ENCODE measurements at places on chromosomes 3 and 15.

DNA sequence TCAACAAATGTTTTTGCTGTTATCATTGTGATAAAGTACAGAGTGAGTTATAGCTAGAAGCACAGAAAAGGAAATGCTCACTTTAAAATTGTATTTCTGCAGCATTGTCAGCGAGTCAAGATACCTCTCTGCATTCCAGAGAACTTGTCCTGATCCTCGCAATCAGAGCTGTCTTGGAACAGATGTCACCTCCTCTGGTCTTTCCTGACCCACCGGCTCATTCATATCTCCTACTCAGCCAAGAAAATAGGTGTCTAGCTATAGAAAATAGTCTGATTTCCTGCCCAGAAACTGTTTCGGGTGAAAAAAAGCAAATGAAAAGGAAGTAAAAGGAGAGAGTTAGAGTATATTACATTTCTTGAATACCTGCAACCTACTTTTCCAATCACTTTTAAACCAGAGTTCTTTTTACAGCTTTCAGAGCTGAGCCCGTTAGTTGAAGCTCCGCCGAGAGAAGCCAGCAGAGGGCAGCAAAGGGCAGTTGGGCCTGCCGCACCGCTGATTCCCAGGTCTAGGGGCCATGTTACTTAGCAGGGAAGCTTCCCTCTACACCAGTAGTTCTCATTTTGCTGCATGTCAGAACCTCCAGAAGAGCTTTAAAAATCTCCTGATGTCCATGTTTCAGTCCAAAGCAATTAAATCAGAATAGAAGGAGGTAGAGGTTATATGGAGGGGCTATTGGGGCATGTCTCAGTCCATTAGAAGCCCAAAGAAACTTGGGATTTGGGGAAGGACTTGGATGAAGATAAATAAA lies 185.7 kb upstream of the THRB start:
- peak; percentile 27 for DNase-seq

DNA sequence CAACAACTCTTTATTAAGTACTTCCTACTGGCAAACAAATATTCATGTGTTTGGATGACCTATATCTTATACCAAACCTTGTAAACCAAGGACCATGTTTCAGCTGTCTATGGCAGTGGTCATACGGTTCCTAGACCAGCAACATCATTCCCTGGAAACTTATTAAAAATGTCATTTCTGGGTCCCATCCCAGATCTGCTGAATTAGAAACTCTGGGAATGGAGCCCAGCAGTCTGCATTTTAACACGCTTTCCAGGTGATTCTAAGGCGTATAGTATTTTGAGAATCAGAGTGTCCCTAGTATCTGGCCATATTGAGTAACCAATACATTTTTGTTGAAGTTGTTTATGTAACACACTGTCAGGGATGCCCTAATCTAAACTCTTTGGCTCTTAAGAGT lies 363.4 kb upstream of the LRRC3B start:
- no peak for DNase-seq

- no peak for DNase-seq
Observed at GRCh38 chr15:89462198-89462912, 34.0 kb downstream of the RHCG start.

DNA sequence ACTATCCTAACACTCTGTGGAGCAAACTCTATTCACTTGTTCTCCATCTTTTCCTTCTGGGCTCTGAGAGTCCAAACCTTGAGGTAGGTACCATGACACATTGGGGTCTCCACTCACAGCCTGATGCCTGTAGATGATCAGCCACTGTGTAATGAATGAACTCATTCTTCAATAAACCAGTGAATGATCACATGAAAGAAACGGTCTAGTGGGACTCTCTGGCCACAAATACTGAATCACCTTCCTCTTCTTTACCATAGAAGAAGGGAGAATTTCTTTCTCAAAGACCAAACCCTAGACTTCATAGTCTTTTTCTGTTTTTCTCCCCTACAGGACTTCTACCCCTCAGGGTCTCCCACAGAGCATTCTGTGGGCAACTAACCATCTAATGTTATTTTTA lies 20.5 kb upstream of the ABHD2 start:
- DNase-seq: no peak

DNA sequence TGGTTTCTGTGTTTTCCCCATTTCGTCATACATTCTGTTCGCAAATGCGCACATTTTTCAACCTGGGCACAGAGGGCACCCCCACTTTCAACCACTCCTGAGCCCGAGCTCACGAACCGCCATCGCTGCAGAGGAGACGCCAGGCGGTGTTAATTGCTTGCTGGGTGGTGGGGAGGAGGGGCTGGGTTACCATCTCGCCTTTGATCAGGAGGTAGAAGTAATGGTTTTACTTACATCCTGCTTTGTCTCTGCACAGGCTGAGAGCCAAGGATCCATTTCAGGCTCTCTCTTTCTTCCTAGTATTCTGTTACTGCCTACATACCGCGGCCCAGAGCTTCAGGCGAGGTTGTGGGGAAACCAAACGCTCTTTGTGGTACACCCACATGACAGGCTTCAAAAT lies 177.3 kb upstream of the WNT5A start:
- no peak for DNase-seq

GRCh38 chr3:169701457-169701856 lies 37.9 kb upstream of the MECOM start:
- DNase-seq: no peak

- DNase-seq: no peak
Observed at GRCh38 chr15:100924436-100924835, 5.3 kb downstream of the LRRK1 start.

- DNase-seq: no peak
Observed at GRCh38 chr3:128878556-128879124, 780 bp upstream of the ACAD9 start.

- no peak for DNase-seq
Observed at GRCh38 chr3:50271314-50271936, 2.5 kb downstream of the SEMA3B start.

DNA sequence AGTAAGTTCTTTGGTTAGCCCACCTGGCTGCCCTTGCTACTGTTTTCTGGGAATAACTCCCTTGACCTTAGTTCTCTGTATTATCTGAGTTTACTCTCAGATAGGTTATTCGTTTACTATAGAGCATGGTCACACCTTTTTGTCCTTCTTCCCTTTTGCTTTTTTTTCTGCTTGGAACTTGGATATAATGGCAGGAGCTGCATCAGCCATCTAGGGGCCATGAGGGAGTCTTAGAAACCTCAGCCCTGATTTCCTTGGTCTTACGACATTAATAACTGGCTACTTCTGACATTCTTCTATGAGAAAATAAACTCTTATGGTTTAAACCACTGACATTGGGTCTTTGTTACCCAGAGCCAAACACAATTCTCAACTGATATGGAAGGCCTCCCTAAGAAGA lies 3.4 kb upstream of the SLC51B start:
- DNase-seq: no peak

DNA sequence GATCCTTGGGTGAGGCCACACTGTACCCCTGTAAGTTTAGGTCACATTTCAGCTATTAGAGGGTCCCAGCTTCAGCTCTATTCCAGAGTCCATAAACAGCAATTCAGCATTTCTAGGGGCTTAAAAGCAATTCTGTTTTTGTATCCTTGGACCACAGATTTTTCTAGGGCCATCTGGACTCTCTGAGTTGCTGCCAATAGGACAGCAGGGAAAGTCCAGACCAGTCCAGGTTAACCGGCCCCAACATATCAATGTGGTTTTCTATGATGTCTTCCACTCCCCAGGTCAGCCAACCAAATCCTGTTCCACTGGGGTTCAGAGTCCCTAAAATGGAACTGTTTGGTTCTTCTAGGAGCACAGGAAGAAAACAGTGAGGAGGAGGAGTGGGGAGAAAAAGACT lies 40.0 kb downstream of the TYRO3 start:
- DNase-seq: no peak

- no peak for DNase-seq
Observed at GRCh38 chr3:50625231-50626182, 8.6 kb downstream of the MAPKAPK3 start.

DNA sequence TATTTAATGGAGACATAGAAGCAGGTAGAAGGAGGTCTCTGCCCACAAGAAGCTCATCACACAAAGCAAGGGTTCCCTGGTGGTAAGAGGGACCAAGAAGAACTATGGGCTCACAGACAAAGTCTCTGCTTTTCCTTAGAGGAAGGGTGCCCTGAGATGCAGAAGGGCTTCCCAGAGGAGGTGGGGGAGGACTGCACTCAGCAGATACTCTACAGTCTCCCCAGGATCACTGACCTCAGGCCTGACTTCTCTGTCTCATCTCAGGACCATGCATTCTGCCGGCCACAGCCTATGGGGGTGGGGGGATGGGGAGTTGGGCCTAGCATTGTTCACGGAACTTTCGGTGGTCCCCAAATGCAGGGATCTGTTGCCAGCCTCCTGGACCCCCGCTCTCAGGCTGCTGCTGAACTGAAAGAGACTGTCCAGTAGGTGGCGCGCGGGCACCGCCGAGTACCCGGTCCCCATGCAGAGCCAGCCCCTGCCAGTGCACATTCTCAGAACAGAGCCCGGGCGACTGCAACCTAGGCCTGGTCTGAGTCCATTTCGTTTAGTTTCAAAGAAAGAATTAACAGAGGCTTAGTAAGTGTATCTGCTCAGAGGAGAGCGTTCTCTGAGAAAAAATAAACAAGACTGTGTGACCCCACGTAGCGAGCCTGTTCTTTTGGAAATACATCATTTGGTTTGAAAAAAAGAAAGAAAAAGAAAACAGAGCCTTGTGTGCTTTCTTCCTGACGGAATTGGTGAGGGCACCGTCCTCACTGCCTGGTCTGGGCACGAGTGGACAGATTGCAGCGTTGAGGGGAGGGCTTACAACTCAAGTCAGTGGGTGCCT lies 74.1 kb downstream of the LRTM1 start:
- peak; percentile 11 for DNase-seq
